ENCODE measurements at places on chromosomes 2 and 18.

GRCh38 chr2:156896294-156896693 is 361.2 kb upstream of the GALNT5 start:
- no peak for DNase-seq

GRCh38 chr2:238601433-238602222 is 174.9 kb downstream of the ASB1 start:
- no peak for DNase-seq

- no peak for DNase-seq
Observed at GRCh38 chr2:40105593-40105992, 326.5 kb upstream of the THUMPD2 start.

DNA sequence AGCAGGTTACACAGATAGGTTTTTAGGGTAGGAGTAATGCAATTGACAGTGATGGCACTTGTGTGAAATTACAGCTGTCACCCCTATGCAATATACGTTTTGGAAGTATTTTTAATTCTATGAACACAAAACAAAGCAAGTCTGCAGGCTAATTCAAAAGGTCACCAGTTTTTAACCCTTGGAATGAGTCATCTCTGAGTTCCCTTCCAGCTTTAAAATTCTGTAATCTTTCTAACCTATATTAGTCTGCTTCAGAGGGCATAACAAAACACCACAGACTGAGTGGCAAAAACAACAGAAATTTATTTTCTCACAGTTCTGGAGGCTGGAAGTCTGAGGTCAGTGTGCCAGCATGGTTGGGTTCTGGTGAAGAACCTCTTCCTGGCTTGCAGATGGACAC is 596.9 kb upstream of the HNMT start:
- no peak for DNase-seq

GRCh38 chr2:164915566-164915965 is 39.8 kb downstream of the SLC38A11 start:
- no peak for DNase-seq

GRCh38 chr2:168851674-168852320 is 38.4 kb downstream of the SPC25 start:
- DNase-seq: no peak

DNA sequence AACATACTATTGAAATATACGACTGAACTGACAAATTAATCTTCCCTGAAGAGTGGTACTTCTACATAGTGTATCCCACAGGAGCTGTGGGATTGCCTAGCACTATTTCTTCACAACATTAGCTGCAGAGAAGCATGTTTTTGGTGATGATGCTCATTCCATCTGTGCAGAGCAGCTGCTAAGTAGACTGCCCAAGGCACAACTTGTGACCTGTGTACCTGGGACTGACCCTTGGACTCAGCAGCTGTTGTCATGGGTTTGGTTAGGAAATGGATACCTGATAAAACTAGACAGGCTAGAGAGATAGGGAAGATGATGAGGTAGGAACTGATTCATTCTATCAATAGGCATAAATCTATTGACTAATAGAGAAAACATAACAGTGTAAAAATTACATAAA is 1204.0 kb downstream of the DSC3 start:
- no peak for DNase-seq

- DNase-seq: no peak
Observed at GRCh38 chr2:124213977-124214587, 189.0 kb downstream of the CNTNAP5 start.
